ENCODE measurements at places on chromosomes 1 and 21. TPM values are rescaled to one million over a fixed set of nuclear protein-coding genes. Genes with fewer than 3 reads are reported as not detected.

The CCDC190 gene
- polyA plus RNA-seq, result not detected

The SPRR1B gene
- not detected for polyA plus RNA-seq

The ST6GALNAC3 gene
- polyA plus RNA-seq, result 86.1 TPM

The LDLRAD1 gene
- not detected for polyA plus RNA-seq

The PDE4B gene
- polyA plus RNA-seq, result 10.3 TPM

The FCGR3A gene
- polyA plus RNA-seq, result 1.1 TPM

The LRRC3 gene
- 4.6 TPM for polyA plus RNA-seq

The KIF14 gene
- 12.4 TPM for polyA plus RNA-seq

The ORC1 gene
- polyA plus RNA-seq, result 10.4 TPM

DNA sequence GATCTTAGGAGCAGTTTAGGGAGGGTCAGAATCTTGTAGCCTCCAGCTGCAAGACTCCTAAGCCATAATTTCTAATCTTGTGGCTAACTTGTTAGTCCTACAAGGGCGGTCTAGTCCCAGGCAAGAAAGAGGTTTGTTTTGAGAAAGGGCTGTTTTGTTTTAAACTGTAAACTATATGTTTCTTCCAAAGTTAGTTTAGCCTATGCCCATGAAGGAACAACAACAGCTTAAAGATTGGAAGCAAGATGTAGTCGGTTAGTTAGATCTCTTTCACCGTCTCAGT is 62.0 kb downstream of the SLC16A1 start:
- DNase-seq, result no peak

- DNase-seq, result no peak
Observed at GRCh38 chr21:35007348-35007747, 41.8 kb downstream of the RUNX1 start.

DNA sequence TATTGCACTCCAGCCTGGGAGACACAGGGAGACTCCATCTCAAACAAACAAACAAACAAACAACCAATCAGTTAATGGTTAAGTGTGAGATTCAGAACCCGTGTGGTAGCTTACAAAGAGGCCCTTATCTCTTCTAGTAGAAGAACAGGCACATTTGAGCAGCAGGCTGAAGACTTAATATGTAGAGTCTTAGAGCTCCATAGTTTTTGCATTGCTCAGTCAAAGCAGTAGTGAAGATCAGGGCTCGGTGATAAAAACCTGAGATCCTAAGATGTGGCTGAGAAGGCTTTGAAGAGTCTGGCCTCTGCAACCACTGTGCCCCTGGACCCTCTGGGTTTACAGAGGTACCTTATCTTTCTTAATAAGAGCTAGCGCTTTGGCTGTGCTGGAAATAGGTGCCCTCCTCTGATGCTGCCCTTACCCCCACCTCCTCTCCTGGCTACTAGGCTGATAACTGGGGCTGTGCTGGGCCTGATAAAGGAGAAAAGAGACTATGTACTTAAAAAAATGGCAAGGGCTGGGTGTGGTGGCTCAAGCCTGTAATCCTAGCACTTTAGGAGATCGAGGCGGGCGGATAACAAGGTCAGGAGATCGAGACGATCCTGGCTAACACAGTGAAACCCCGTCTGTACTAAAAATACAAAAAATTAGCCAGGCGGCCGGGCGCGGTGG is 10.5 kb upstream of the UCK2 start:
- DNase-seq, result no peak

DNA sequence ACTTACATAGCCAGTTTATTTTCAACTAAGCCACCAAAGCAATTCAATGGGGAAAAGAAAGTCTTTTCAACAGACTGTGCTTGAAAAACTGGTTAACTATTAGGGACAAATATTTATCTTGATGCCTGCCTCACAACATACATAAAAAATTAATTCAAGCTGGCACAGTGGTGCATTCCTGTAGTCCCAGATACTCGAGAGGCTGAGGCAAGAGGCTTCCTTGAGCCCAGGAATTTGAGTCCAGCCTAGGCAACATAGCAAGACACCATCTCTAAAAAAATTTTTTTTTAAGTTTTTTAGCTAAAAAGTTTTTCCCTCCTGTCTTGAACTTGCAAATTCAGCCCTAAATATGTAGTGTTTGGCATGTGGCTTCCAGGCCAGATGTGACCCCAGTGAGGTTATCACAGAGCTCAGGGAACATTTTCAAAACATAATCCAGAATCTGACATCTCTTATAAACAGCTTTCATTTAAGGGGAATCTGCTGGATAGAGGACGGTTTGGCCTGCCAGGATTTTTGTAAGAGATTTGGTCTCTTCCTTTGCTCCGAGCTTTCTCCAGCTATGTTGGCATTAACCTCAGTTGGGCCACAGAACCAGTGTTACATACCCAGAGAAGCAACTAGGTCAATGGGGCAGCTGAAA is 46.4 kb downstream of the COL6A1 start:
- DNase-seq, result no peak

GRCh38 chr1:230851291-230851691 is 17.0 kb downstream of the C1orf198 start:
- DNase-seq, result no peak

DNA sequence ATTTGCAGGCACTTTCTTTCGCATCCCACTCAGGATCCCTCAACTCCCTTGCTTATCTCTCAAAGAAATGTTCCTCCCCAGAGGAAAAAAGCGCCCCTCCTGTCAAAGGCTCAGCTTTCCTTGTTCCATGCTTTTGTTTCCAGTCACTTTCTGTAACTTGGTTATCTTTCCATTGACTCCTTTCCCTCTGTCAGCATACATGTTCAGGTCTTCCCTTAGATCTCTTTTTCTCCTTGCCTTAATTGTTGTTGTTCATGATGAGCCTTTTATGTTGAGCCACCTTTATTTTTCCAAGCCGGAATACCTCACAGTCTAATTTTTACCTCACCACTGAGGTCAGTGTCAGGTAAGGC is 46.5 kb upstream of the PODN start:
- no peak for DNase-seq

DNA sequence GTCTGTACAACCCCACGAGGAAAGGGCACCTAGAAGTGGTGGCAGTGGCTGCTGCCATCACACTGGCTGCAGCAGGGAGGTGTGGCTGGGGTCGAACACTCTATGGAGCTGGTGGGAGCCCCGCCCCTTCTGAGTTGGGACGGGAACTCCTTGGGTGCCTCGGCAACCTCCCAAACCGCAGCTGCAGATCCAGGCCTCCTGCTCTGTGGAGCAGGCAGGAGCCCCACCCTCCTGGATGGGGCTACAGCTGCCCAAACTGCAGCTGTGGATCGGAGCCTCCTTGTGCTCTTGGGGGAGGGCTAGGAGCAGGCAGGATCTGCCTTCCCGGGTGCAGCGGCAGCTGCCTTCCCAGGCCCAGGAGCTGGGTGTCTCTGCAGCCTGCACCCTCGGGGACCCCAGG is 38.9 kb upstream of the TARDBP start:
- DNase-seq, result no peak

- peak; percentile 98 for DNase-seq
Observed at GRCh38 chr1:160261893-160262794, at the start of gene DCAF8. Gene DCAF8, minus strand, starts transcription at chr1:160262549. Its CDS starts 18,541 bp downstream, at chr1:160244008.

DNA sequence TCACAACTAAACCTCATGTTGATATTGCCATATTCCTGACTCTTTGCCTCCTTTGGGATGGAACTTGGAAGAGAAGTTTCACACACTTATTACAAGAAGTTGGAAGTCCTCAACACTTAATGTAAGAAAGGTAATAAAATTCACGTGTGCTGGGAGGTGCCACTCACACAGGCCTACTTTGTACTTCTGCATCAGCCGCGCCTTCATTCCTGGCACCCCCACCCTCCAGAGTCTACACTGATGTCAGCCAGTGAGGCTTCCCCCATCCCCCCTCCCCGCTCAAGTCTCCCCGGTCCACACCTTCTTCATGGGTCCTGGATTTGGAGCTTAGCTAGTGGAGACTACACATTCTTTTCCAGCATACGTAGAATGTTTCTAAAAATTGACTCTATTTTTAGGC is 24.8 kb upstream of the SLC45A1 start:
- no peak for DNase-seq

- peak; percentile 13 for DNase-seq
Observed at GRCh38 chr1:18557621-18558465, 72.8 kb upstream of the PAX7 start.

GRCh38 chr1:64474665-64475439 is 4.9 kb downstream of the CACHD1 start:
- DNase-seq, result no peak

DNA sequence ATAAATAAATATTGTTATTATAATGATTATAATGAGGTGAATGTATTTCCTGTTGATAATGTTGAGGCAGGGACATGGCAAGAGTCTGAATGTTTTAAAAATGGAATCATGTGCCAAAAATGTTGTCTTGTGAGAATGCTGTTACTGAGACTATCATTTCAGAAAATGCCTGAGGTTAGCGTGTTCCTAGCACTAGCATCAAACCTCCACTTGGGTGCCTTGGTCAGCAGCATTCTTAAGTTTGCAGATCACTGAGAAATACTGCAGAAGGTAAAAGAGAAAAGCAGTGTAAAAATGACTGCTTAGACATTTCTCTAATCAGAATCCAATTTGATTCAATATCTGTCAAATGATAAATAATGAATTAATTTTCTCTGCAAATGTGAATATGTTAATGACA is 50.8 kb downstream of the OLFM3 start:
- no peak for DNase-seq

DNA sequence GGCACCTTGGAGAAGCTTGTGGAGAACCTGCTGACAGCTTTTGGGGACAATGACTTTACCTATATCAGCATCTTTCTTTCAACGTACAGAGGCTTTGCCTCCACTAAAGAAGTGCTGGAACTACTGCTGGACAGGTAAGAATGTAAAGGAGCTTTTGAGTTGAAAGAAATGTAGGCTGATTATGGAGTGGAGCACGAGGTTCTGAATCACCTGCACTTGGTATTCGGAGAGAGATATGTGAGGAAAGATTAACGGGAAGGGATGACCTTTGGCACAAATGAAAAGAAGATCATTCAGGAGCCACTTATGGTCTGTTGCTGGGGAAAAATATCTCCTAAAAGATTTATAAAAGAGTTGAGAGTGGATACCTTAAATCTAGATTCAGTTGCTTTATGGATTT is 42.7 kb downstream of the RGL1 start:
- DNase-seq, result no peak

DNA sequence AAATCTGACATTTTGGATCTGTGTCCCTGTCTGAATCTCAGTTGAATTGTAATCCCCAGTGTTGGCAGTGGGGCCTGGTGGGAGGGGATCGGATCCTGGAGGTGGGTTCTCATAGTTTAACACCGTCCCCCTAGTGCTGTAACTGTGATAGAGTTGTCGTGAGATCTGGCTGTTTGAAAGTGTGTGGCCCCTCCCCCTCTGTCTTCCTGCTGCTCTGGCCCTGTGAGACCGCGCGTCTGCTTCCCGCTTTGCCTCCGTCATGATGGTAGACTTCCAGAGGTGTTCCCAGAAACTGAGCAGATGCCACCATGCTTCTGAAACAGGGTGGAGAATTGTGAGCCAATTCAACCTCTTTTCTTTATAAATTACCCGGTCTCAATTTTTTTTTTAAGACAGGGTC is 25.0 kb downstream of the AGPAT3 start:
- no peak for DNase-seq

Data from left kidney (tissue), 8 donors.